ENCODE measurements at places on chromosomes 5 and 9. TPM values are rescaled to one million over a fixed set of nuclear protein-coding genes. Genes with fewer than 3 reads are reported as not detected.
A peak's percentile ranks its signal among the peaks of the same experiment; 100 is the strongest.

Gene GRAMD2B
- 19.4 TPM for total RNA-seq

Gene SCGB3A2
- 305 TPM for total RNA-seq

Gene TMEM174
- not detected for total RNA-seq

Gene ADRA1B
- 6.1 TPM for total RNA-seq

Gene OTP
- not detected for total RNA-seq

Gene IL13
- total RNA-seq: not detected

Gene FGD3
- total RNA-seq: 24.3 TPM

- H3K27ac ChIP-seq: no peak overlapping the region
- H3K4me1 ChIP-seq: peaks cover 10% of the 10 kb centered on the region
- H3K27me3 ChIP-seq: peaks cover 20% of the 10 kb centered on the region
Measured at GRCh38 chr5:73433982-73434342, 14.6 kb downstream of the FOXD1 start.

DNA sequence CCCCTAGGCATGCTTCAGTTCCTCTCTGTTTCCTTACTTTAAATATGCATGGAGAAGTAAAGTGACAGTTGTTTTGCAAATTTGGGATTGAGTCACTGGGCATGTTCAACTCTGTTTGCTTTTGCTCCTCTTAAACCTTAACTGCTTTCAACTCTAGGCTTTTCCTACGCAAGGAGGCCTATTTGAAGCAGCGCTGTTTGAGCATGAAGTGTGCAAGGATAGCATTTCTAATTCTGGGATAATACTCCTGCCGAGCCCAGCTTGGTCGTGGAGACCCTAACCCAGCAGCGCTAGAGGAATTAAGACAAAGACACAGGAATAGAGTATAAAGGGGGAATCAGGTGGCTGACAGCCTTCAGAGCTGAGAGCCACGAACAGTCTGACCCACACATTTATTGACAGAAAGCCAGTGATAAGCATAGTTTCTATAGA is 803.4 kb upstream of the CDH10 start:
- H3K4me1 ChIP-seq: no peaks in the 10 kb centered on the region
- no peak overlapping the region for H3K4me3 ChIP-seq
- no peak overlapping the region for H3K27ac ChIP-seq
- H3K27me3 ChIP-seq: no peaks in the 10 kb centered on the region
- DNase-seq: peak; percentile 6
- no peaks in the 10 kb centered on the region for H3K36me3 ChIP-seq

DNA sequence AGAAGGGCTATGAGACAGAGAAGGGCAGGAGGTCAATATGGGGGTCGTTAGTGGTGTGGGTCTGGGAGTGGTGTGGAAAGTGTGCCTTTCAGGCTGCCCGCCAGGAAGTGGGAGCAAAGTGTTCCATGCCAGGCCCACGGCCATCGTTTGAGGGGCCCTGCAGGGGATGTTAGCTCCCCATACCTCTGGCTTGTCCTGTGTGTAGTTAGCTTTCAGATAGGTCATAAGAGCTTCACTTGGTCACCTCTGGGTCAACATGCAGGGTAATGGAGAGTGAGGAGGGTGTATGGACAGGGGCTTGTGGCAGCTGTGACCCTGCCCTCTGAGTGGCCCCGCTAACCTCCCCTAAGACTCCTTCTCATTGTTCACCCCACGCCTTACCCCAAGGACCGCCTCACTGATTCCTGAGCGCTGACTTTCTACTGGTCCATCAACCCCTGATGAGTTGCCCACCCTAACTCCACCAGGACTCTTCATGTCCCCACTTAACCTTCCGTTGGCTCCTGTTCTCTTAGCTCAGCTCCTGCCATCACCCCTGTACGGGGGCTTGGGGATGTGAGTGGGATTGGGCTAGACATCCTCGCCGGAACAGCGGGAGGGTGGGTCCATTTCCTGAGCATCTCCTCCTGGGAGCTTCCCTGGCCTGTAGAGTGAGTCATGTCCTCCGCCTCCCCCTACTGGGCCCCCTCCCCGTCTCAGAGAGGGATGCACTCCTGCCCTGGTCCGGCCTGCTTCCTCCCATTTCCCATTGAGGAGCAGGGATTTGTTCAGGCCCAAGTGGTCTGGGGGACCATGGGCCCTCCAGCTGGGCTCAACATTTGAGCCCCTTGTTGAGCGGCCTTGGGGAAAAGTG is 125.7 kb downstream of the FGF18 start:
- no peaks in the 10 kb centered on the region for H3K27me3 ChIP-seq
- no peak for DNase-seq
- no peak overlapping the region for H3K27ac ChIP-seq
- H3K4me1 ChIP-seq: no peaks in the 10 kb centered on the region
- H3K4me3 ChIP-seq: no peak overlapping the region

GRCh38 chr5:181566-181965 is 9.7 kb upstream of the LRRC14B start:
- H3K27ac ChIP-seq: no peak overlapping the region
- H3K36me3 ChIP-seq: peaks cover 5% of the 10 kb centered on the region
- DNase-seq: no peak
- no peaks in the 10 kb centered on the region for H3K4me1 ChIP-seq

GRCh38 chr5:66207800-66208561 is 63.9 kb downstream of the SREK1 start:
- H3K27ac ChIP-seq: no peak overlapping the region
- no peak overlapping the region for H3K4me3 ChIP-seq
- H3K4me1 ChIP-seq: no peaks in the 10 kb centered on the region
- H3K36me3 ChIP-seq: no peaks in the 10 kb centered on the region

- no peak overlapping the region for H3K4me3 ChIP-seq
- H3K27me3 ChIP-seq: no peaks in the 10 kb centered on the region
- H3K27ac ChIP-seq: no peak overlapping the region
- no peaks in the 10 kb centered on the region for H3K36me3 ChIP-seq
Measured at GRCh38 chr5:123283031-123283430, 140.2 kb downstream of the CEP120 start.

DNA sequence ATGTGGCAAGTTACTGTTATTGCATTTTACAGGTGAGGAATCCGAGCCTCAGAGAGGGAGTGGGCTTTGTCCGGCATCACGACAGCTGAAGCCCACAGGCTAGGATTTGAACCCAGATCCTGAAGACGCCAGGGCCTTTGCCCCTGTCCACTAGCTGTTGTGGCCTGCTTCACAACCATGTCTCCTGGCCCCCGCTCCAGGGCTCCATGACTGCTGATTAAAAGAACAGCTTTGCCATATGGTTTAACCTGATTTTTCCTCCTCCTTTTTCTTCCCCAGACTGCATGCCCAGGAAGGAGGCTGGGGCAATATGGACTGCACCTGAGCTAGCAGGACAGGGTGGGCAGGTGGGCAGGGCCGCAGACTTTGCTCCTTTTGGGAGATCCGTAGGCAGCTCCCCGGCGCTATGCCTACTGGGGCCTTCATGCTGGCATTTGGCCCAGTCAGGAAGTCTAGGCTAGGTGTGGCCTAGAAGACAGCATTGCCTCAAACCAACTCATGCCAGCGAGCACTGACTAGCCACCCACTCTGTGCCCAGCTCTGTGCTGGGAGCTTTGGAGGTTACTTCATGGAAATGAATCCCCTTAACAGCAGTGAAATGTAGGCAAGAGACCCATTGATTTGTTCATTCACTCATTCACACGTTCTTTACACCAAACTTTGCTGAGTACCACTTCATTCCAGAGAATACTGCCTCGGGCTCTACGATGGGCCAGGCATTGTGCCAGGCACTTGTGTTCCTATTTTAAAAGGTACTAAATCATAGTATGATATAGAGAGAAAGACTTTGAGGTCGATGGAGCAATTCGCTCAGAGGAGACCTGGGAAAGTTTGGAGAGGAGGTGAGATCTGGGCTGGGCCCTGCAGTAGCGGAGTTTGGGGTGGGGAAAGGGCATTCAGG is 94.3 kb upstream of the CPEB4 start:
- H3K27ac ChIP-seq: no peak overlapping the region
- H3K27me3 ChIP-seq: no peaks in the 10 kb centered on the region
- H3K4me3 ChIP-seq: no peak overlapping the region
- no peaks in the 10 kb centered on the region for H3K4me1 ChIP-seq

GRCh38 chr5:132483661-132484390 is 6.7 kb downstream of the IRF1 start:
- no peak for DNase-seq
- H3K4me3 ChIP-seq: no peak overlapping the region
- peaks cover 4% of the 10 kb centered on the region for H3K4me1 ChIP-seq
- H3K36me3 ChIP-seq: peaks cover 14% of the 10 kb centered on the region
- no peaks in the 10 kb centered on the region for H3K27me3 ChIP-seq

DNA sequence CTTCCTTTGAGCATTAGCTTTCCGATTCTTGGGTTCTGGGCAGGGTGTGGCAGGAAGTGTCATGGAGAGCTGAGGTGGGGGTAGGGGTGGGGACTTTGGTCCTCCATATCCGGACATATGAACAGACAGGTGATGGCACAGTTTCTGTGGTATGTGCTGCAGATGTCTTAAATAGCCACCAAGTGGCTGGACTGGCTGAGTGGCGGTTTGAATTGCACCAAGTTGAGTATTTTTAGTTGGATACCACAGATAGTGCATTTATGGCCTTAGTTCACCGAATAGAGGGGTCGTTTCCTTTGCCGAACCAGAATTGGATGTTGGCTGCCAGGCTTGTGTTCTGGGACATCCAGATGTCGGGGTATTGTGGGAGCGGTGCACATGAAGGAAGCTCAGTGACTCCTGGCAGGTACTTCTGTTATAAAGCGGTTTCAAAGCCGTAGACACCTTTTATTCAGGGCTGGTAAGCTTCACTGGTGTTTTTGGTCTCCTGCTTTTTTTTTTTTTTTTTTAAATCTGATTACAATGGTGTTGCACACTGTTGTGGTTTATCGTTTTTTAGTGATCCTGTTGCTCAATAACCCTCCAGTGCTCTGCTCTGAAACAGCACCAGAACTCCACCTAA is 15.1 kb upstream of the TNFAIP8 start:
- H3K36me3 ChIP-seq: no peaks in the 10 kb centered on the region
- H3K4me3 ChIP-seq: no peak overlapping the region
- no peaks in the 10 kb centered on the region for H3K27me3 ChIP-seq
- H3K27ac ChIP-seq: no peak overlapping the region
- H3K4me1 ChIP-seq: peaks cover 16% of the 10 kb centered on the region

GRCh38 chr5:106269252-106269843 is 1401.4 kb downstream of the EFNA5 start:
- H3K27ac ChIP-seq: no peak overlapping the region
- no peak overlapping the region for H3K4me3 ChIP-seq
- no peaks in the 10 kb centered on the region for H3K27me3 ChIP-seq
- DNase-seq: peak; percentile 22
- no peaks in the 10 kb centered on the region for H3K4me1 ChIP-seq
- H3K36me3 ChIP-seq: no peaks in the 10 kb centered on the region
